ENCODE measurements at places on chromosomes 4 and X. TPM values are rescaled to one million over a fixed set of nuclear protein-coding genes. Genes with fewer than 3 reads are reported as not detected.

DNA sequence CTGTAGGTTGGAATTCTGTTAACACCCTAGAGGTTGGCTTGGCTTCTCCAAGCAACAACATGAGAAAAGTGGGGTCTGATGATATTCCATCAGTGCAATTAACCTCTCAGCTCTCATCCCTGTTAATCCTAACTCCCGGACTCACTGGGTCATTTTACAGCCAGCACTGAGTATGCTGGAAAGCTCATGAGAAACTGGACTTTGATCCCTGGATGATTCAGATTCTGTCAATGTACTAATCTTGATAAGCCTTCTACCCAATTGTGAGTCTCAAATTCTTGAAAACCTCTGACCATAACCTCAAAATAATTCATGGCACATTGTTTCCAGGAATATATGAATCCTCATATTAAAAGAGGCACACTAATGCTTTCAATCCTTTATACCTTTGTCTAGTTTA lies 244.3 kb upstream of the DCAF8L1 start:
- DNase-seq: no peak

- DNase-seq: peak; percentile 16
Observed at GRCh38 chr4:117434424-117434823, 349.0 kb upstream of the TRAM1L1 start.

Gene RRH
- not detected for total RNA-seq

Gene TNMD
- total RNA-seq: not detected

Data from renal cortical epithelial cell (primary cell).